ENCODE measurements at places on chromosomes 11 and 22.
A peak's percentile ranks its signal among the peaks of the same experiment; 100 is the strongest.

DNA sequence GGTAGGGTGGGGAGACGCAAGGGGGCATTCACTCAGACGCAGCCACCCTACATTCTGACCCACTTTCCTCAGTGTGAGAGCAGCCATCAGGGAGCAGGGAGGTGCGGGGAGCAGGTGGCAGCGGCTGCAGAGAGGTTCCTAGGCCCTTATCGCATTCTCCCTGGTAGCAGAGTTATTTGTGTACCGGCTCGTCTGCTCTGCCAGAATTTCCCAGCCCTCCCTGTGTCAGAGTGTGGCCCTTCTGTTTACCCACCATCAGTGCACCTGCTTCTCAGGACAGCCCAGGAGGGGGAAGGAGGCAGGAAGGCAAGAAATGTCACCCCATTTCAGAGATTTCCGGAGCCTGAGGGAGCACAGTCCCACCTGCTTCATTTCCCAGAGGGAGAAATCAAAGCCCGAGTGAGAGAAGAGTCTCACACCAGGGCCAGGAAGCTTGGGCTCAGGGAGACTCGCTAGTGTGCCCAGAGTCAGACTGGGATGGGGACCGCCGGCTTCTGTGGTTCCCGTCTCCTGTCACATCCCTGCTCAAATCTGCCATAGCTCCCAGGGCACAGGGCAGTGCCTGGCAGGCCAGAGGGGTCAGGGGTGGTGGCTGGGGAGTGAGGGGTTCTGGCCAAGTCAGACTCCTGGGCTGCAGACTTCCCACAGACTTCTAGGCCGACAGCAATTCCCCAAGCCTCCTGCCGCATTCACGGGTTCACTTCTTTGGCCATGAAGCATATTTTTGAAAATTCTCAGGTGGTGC, 49.7 kb downstream of the ARRB1 start:
- DNase-seq = no peak

GRCh38 chr11:109898592-109898991, 194.6 kb upstream of the ZC3H12C start:
- DNase-seq = no peak

DNA sequence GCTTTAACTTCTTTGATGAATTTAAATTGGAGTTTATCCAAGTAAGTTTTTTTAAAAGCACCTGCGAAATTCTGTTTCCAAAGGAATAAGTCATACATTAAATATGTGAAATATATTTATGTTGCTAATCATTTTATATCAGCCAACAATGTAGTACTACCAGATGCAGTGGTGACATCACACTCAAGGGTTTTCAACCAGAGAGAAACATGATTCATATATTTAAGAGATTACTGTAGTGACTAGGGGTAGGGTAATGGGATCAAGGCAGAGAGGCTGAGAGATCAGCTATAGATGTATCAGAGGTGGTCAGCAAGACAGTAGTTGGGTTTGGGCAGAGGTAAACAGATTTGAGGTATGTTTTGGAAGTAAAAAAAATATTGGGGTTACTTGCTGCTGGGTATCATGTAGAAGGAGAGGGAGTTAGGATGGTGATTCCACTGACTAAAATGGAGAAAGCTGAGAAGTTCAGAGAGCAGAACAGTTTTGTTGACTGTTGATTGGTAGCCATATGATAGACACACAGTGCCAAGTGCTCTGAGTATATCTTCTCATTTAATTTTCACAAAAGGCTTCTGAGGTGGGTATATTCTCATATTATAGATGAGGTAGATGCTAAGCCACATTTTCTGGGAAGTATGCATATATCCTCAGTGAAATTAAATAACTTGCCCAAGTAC, 39.4 kb downstream of the CEP57 start:
- no peak for DNase-seq

DNA sequence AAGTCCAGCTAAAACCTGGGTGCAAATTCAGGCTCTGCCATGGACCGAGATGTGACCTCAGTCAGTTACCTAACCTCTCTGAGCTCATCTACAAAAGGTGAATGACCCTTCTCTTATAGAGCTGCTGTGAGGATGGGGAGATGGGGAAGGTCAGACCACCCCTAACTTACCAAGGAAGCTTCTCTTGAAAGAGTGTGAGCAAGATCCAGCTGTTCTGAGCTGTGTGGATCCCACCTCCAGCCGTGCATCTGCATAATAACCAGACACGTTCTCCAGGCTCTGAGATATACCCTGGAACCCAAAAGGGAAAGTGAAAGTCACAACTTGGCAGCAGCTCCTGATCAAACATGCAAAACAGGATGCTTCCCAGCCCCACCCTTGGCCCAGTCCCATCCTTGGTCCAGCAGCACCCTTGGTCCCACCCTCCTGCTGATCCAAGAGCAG, at the start of gene APOL3:
Gene APOL3 (minus strand): TSS at position 257 of the 444 bp plus-strand sequence. CDS start 11,700 bp downstream, outside the sequence.
- DNase-seq = peak; percentile 88

GRCh38 chr11:13352711-13353110, 75.1 kb downstream of the BMAL1 start:
- no peak for DNase-seq
